Activated CD4-positive, alpha-beta T cell treated with anti-CD3 and anti-CD28 coated beads, Interleukin-2, amount 50 U/mL, for 1 hour (primary cell): ENCODE measurements at places on chromosomes 1 and 21.
A peak's percentile ranks its signal among the peaks of the same experiment; 100 is the strongest.

GRCh38 chr1:243346468-243346867, 90.6 kb downstream of the SDCCAG8 start:
- DNase-seq, result no peak

DNA sequence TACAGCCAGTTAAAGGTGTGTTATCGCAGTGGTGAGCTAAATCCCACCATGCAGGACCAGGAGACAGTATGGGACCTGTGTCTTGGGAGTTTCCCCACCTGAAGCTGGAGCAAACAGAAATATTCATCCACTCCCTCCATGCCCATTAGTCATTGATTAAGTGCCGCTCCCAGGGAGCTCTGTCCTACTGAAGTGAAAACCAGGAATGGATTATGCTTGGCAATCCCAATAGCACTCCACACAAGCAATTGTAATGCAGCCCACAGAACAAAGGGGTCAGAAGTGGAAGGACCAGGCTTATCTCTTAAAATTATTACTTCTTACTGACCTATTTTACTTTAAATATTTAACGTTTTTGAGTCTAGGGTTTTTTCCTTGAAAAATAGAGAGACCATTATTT, 1005.4 kb downstream of the ADGRL2 start:
- no peak for DNase-seq

- DNase-seq, result no peak
Measured at GRCh38 chr1:30130099-30130498, 593.3 kb downstream of the MATN1 start.

GRCh38 chr1:210505601-210506496, 177.1 kb downstream of the HHAT start:
- no peak for DNase-seq

DNA sequence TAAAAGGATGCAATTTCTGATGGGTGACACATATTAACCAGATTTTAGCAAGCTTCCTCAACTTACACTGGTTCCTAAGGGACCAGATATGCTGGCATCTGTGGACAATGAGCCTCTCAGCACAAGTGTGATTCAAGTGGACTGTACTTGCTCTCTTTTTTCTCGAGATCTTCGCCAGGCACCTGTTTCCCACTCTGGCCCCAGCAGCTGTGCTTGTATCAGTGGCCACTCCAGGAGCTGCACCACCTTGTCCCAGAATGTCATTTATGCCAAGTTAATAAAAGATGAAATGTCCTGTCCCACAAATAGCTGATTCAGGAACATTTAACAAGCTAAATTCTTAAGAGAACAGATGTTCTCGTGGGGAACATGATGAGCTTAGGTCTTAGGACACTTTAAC, 14.6 kb downstream of the C1orf198 start:
- DNase-seq, result no peak

DNA sequence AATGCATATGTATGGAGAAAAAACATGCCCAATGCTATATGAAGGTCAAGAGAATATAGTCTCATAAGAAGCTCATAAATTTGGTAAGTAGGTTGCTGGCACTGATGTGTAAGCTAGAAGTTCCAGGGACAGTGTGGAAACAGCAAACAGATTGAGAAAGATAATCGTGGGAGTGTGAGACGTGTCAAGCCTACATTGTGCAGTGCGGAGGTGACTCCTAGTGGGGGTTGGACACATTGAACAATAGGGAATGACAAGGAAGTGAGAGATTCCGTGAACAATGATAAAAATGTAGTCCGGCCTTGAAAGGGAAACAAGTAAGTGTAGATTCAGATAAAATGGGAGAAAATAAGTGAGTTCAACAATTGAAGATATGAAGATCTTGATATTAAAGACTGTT, 788.4 kb upstream of the PRMT6 start:
- DNase-seq, result no peak

DNA sequence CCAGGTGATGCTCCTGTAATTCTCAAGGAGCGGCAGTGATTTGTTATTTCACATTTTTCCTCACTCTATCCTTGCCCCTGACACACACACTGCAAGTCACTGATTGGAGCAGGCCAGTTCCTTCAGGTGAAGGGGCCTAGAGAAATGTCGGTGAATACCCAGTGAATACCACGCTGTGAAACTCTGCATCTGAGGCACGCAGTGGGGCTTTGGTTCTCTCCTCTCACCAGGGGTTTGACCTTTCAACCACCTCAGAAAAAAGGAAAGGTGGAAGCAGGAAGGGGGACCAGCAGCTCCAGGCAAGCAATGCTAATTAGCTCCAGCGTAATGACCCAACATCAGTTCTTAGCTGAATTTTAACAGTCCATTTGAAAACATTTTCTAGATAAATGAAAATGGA, 532 bp upstream of the FAM177B start:
- no peak for DNase-seq

DNA sequence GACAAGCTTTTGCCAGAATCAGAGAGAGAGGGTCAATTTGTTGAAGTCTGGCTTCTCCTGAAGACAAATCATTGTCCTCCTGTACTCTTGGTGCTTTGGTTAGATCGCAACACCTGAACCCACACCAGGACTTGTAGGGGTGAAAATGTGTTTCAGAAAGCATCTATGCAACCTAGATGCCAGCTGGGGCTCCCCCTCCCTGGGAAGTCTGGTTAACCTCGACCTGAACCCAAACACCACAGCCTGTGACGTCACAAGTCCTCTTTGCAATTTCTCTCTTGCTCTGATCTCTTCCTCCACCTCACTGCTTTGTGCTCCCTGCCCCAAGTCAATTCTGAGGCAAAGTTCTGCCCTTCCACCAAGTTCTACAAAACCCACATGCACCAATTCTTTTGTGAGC, 42.8 kb upstream of the USP24 start:
- DNase-seq, result peak; percentile 42
